ENCODE measurements at places on chromosomes 11 and 22.

DNA sequence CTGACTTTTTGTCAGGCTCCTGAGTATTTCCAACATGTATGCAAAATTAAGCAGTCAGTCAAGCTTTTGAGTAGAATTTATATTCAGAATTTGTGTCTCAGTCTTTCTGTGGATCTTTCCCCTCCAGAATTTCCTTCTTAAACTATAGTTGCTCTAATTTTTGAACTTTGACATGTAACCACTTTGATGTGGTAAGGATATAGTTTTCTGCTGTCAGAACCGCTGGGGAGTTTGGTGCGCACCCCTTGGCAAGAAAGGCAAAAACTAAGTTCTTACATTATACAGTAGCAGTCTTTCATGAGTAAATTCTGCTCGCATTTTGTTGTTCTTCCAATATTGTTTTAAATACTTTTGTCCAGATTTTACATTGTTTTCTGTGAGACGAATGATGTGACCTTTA, 105.9 kb downstream of the TMEM135 start:
- no peak for DNase-seq

DNA sequence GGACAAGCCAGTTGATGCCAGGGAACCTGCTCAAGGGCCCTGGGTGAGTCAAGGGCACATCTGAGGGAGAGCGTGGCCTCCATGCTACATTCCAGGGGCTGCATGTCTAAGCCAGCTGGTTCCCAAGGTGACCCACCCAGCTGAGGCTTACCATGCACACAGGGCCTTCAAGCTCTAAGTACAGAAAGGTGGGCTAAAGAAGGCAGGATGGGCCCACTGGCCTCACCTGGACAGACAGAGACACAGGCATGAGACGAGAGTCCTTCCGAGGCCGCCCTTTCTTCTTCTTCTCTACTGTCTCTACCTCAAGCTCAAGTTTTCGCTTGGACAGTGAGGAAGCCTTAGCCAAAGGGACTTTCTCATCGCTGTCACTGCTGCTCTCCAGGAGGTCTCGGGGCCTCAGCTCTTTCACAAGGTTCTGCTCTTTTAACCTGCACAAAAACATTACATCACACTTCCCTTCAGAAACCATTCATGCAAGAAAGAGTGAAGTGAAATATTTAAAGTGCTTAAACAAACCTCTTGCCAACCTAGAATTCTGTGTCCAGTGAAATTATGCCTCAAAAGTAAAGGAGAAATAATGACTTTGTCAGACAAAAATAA, 69.9 kb downstream of the HIRA start:
- no peak for DNase-seq

DNA sequence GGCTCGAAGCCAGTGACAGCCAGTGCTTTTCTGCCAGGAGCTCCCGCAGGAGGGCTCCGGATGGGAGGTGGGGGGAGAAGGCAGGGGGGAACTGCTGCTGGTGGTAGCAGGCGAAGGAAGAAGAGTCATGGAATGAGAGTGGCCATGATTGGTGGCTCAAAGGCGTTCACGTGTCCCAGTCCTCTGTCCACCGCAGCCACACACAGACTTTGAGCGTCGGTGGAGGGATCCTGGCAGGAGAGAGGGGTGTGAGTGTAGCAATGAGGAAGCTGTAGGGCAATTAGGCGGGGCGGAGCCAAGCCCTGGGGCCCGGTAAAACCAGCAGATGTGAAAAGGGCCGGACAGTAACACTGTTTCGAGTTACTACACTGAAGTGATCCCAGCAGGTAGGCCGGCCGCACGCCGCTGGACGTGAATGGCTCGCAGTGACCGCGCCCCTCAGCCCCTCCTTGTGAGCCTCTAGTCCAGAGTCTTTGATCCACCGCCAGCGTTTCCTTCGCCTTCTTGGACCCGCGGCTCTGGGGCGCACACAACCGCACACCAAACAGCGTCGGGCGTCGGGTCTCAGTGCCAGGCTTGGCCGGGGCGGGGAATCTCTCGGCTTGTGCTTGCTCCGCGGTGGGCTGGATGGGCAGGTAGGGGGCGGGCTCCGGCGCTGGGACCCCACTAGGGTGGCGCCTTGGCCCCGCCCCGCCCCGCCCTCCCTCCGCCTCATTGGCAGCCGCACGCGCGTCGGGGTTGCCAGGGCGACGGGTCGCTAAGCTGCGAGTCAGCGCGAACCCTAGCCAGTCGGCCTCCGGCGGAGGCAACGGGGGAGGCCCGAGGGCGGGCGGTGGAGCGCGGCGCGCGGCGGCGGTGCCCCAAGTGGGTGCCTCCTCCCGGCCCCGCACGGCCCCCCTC, at the start of gene LRRC10B:
Gene LRRC10B (plus strand): TSS at position 788 of the 900 bp plus-strand sequence. CDS start 250 bp downstream, outside the sequence.
- no peak for DNase-seq

GRCh38 chr11:127564810-127565209, 564.2 kb upstream of the KIRREL3 start:
- no peak for DNase-seq

GRCh38 chr11:100830978-100831732, 144.1 kb downstream of the ARHGAP42 start:
- DNase-seq: no peak

DNA sequence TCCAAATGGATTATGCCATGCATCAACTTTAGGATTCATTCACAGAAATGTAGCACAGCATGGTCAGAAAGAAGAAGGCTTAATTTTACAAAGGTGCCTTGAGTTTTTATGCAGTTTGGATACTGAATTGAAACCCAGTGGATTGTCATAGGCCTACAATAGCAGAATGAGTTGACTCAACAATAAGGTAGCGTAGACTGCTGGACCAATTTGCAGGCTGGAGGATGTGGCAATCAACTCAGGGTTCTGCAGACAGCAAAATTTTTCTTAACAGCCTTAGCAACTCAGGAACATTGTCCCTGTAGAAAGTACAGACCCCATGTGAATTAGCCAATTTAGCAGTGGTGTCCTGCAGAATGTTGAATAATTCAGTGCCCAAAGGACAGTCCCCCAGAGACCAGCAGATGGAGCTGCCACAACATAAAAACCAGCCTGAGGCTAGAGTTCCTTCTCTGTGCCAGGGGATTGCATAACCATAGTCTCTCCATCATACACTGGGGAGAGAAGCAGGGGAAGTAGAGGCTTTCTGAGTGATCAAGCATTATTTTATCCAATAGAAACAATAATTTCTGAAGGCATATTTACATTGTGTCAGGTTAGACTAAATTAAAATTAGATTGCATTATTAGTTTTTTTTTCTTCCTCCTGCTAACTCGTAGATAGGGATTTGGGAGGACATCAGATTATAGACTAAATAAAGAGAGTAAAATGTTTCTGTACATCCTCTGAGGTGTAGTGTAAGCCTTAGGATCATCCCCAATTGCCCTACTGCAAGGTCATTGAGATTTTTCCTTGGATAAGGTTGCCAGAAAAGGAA, 20.3 kb upstream of the MRPL17 start:
- DNase-seq: peak; percentile 19

GRCh38 chr11:19753451-19754106, 40.9 kb downstream of the NAV2 start:
- no peak for DNase-seq

GRCh38 chr11:78336877-78337553, 80.6 kb downstream of the GAB2 start:
- DNase-seq: no peak

- no peak for DNase-seq
These were observed 11.2 kb downstream of the MCM5 start for GRCh38 chr22:35411102-35411501.

- no peak for DNase-seq
These were observed 91.3 kb downstream of the LRRC32 start for GRCh38 chr11:76579056-76579751.

- no peak for DNase-seq
These were observed 11.1 kb downstream of the E2F8 start for GRCh38 chr11:19229671-19230070.

DNA sequence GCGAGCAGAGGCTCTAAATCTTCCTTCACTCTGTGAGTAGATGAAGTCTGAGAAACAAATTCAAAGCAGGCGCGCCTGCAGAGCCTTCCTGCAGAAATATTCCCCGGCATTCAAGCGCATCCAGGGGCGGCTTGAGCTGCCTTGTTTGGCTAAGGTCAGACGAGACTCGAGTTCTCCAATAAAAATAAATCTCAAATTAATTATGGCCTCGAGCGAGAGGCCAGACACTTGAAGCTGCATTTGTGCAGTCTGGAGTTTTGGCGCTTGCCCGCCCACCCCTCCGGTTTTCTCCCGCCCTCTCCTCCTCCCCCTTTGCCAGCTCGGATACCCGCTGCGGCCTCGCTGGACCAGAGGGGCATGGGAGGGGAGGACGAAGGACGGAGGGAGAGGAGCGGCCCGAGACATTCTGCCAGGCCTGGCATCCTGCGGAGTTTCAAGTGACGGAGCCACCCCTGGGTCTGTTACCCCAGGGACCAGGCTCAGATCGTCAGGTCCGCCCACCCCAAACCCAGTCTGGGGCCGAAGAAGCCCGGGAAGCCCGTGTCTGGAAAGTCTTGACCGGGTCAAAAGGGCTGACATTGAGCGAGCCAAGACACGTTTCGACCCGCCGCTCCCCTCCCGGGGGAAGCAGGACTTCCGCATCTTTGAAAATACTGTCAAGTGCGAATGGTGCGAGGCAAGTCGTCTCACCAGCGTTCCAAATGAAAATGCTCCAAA, 3.8 kb upstream of the FLI1 start:
- no peak for DNase-seq

DNA sequence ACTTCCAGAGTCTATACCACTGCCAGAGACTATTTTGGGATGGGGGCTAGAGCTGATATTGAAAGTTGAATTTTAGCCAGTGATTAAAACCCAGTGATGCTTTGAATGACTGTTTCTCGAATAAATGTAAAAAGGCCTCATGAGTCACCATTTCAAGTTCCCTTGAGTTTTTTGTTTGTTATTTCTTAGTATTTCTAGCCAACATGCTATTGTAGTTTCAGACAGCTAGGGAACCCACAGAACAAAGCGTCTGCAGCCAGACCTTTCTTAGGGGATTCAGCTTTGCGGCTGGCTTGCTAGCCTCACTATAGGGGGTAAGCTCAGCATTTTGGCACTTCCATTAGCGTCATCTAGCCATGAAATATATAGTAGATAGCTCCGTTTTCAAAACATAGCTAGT, 66.5 kb downstream of the DBX1 start:
- DNase-seq: no peak

- no peak for DNase-seq
These were observed 32.2 kb upstream of the OR4B1 start for GRCh38 chr11:48184452-48184851.

DNA sequence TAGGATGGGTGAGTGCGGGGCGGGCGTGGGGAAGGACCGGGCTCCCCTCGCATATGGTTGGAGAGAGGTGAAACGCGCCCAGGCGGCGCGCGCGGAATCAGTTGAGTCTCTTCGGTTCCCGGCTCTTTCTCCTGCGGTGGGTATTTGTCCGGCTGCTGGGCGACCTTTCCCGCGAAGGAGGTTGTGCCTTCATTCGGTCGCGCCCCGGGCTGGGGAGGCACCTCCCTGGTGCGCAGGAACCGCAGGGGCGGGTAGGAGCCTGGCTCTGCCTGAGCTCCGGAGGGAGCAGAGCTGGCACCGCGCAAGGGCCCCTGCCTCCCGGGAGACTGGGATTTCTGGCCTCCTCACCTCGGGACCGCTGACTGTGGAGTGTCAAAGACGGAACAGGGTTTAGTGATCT, 27.5 kb downstream of the SAA4 start:
- no peak for DNase-seq

DNA sequence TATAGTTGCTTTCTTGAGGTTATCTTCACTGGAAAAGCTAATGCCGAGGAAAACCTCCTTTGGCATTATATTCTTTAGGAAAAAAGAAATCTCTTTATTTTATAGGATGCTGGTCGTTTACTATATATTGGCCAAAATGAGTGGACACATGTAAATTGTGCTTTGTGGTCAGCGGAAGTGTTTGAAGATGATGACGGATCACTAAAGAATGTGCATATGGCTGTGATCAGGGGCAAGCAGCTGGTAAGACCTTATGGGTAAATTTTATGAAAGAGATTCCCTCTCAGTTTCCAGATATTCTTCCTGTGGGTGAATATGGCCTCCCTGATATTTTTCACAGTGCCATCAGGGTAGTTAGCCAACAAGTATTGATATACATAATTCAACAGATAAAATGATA, 29.4 kb upstream of the TTC36 start:
- no peak for DNase-seq

DNA sequence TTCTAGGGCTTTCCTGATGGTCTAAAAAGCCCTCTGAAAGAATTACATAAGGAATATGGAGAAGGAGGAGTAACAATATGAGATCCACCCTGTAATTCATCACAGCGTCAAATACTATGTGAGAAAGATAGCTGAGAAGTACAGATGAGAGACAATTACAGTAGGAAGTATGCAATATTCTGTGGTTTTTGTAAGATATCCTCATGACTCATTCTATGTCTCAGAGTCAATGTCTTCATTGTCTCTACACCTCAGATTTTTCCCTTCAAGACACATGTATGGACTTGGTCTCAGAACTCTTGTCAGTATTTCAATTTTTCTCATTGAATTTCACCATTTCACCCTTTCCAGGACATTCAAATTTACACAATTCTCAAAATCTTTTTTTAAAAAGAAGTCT, 343.3 kb upstream of the CTSC start:
- no peak for DNase-seq

GRCh38 chr11:117201658-117202305, 2.6 kb downstream of the TAGLN start:
- DNase-seq: no peak

GRCh38 chr11:32090545-32091370, at the start of gene RCN1:
RCN1 (plus strand) TSS chr11:32091074; CDS start chr11:32091197, 123 bp downstream.
- DNase-seq: peak; percentile 5

- no peak for DNase-seq
These were observed 17.7 kb downstream of the MAJIN start for GRCh38 chr11:64954201-64954600.

DNA sequence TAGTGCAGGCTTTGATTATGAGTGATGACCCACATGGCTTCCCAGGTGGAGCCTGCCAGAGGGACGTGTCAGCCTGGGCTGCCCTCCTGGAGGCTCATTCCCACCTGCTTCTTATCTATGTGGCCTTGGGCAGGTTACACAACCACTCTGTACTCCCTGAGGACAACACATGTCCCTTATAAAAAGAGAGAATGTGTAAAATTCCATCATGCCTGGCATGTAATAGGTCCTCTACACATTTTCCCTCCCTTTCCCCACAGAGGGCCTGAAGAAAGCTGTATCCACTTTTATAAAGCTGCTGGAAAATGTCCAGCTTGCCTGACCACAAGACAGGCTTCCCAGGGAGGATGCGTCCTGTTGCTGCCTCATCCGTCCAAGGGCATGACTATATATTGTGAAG, 55.0 kb upstream of the VSTM5 start:
- no peak for DNase-seq

DNA sequence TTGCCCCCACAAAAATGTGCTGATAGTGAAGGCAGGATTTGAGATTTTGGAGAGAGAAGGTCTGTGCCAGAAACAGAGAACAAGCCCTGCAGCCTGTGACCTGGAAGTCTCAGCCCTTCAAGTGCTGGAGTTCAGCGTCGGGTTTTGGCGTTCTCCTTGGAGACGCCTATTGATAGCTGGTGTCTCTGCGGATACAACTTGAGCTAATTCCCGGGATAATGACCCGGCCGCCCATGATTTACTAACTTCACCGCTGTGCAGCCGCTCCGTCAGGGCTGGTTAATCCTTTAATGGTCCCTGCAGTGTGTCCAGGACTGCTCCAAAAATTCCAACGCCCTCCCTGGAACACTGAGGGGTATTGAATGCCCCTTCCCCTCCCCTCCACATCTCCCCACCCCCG, 76.6 kb downstream of the WT1 start:
- no peak for DNase-seq

Measured in activated T-cell treated with anti-CD3 and anti-CD28 coated beads for 1 hour (primary cell).